ENCODE measurements at places on chromosomes 12 and 14. TPM values are rescaled to one million over a fixed set of nuclear protein-coding genes. Genes with fewer than 3 reads are reported as not detected.
A peak's percentile ranks its signal among the peaks of the same experiment; 100 is the strongest.

Gene OASL
- total RNA-seq, result 16.6 TPM

Gene PGF
- total RNA-seq, result 2.9 TPM

Gene GPN3
- total RNA-seq, result 10.2 TPM

GRCh38 chr12:54428050-54429013, 9.3 kb upstream of the ITGA5 start:
- DNase-seq, result peak; percentile 58

GRCh38 chr12:6182279-6182898, 17.8 kb upstream of the CD9 start:
- peak; percentile 67 for DNase-seq

- DNase-seq, result peak; percentile 60
Measured at GRCh38 chr12:64826234-64826633, 1.8 kb downstream of the TBC1D30 start.

- DNase-seq, result no peak
Measured at GRCh38 chr14:29353513-29353912, 574.1 kb downstream of the PRKD1 start.

GRCh38 chr12:67471810-67472209, 176.7 kb upstream of the DYRK2 start:
- DNase-seq, result no peak

DNA sequence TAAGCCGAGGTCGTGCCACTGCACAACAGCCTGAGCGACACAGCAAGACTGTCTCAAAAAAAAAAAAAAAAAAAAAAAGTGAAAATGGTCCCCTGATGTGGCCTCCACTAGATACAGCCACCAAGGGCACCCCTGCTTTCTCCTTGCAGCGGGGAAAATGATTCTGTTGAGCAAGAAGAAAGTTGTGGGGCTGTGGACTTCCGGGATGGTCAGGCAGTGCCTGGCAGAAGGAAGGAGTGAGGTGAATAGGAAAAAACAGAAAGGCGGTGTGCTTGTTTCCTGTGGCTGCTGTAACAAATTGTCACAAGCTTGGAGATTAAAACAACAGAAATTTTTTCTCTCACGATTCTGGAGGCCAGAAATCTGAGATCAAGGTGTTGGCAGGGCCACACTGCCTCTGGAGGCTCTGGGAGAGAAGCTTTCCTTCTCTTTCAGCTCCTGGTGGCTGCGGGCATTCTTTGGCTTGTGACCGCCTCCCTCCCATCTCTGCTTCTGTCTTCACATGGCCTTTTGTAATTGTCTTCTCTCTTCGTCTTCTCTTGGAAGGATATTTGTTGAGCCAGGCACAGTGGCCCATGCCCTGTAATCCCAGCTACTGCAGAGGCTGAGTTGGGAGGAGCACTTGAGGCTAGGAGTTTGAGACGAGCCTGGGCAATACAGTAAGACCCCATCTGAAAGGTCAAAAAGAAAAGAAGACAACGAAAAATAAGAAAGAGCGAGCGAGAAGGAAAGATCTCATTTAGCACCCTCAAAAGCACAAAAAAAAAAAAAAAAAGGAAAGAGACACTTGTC, 116.6 kb upstream of the MED13L start:
- no peak for DNase-seq
